ENCODE measurements at places on chromosomes 1 and 21.

DNA sequence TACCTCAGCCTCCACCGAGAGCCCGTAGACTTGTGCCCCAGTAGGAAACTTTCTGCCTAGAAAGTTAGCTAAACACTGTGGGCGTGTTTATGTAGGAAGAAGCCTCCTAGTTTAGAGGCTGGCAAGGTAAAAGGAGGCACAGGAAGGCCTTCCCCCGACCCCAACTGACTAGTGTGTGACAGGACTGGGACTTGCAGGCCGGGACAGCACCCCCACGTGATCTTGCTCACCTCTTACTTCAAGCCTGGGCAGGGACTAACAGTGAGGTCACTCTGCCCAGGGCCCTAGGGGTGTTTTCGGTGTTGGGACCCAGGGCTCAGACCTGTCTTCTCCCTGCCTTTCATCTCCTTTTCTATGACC is 392 bp upstream of the TAGLN2 start:
- DNase-seq, result no peak

GRCh38 chr1:173426057-173426456 is 51.1 kb upstream of the PRDX6 start:
- no peak for DNase-seq

GRCh38 chr1:239125027-239125426 is 261.3 kb upstream of the CHRM3 start:
- no peak for DNase-seq

DNA sequence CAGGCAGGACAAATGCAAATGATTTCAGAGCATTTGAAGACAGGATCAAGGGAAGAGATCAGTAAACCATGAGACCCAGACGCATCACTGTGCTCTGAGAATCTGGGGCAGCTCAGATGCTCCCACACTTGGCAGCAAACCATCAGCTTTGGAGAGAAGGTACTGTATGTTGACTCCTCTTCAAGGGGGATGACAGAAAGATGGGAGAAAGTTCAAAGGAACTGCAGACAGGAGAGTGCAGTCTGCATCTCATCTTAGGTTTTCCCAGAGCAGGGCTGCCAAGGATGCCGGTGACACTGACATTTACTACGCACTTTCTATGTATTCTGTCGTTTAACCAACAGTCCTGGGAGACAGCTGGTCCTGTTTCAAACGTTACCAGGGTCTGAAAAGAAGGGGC is 35.8 kb downstream of the OLFML2B start:
- no peak for DNase-seq

- no peak for DNase-seq
Observed at GRCh38 chr1:219564109-219564508, 48.8 kb downstream of the ZC3H11B start.

- no peak for DNase-seq
Observed at GRCh38 chr1:152761609-152762213, 3.9 kb downstream of the KPRP start.

- DNase-seq, result no peak
Observed at GRCh38 chr1:16155537-16156410, at the start of gene EPHA2. EPHA2 (minus strand) TSS chr1:16156069; CDS start chr1:16155932, 137 bp downstream.

- DNase-seq, result no peak
Observed at GRCh38 chr1:201059401-201059800, 35.9 kb upstream of the KIF21B start.

- DNase-seq, result no peak
Observed at GRCh38 chr1:10188133-10188650, 22.2 kb upstream of the KIF1B start.

GRCh38 chr21:41597227-41597626 is 89.3 kb upstream of the TMPRSS2 start:
- no peak for DNase-seq

GRCh38 chr1:245807306-245807705 is 652.5 kb downstream of the KIF26B start:
- DNase-seq, result peak; percentile 29

DNA sequence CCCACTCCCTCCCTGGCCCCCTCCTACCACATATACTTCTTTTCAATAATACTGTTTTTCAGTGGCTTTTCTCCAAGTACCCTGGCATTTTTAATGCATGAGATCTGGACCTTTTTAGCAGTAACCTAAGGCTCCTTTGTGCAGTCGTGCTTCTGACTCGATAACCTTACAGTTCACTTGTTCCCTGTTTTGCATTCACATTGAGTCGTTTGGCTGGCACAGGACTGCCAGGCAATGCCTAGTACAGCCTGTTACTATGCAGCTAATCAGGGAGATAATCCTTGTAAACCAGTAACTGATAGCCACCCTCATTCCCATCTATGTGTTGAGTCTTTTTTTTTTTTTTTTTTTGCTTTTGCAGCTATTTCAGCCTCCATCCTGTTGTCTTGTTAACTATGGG is 3.7 kb downstream of the ATP1B1 start:
- no peak for DNase-seq

DNA sequence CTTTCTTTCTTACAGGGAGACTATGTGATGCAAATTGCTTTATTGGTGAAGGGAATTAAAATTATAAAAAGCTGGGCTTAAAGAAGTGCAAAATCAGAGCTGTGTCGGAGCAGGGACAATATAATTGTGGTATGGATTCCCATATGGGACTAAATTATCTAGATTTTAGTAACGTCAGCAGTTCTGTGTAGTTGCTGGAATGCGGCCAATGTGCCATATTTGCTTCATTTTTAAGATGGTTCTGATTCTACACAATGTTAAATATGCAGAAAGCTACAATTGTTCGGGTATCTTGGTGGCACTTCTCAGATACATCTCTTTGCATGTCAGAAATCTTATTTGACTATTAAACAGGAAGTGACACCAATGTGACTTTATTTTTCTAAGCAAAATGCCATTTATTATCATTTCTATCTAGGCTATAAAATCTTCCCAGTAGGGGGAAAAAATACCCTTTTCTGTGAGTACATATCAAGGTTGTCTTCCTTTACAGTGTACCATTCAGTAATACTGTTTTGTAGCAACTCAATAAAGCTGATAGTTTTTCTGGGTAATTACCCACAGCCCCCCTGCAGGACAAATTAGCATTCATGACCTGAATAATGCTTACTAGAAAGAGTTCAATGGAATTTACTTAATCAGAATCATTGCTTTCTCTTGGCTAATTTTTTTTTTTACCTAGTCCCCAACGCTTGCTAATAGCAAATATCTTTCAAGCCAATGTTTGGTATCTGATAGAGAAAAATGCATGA is 288.3 kb upstream of the ADGRL2 start:
- DNase-seq, result peak; percentile 22

DNA sequence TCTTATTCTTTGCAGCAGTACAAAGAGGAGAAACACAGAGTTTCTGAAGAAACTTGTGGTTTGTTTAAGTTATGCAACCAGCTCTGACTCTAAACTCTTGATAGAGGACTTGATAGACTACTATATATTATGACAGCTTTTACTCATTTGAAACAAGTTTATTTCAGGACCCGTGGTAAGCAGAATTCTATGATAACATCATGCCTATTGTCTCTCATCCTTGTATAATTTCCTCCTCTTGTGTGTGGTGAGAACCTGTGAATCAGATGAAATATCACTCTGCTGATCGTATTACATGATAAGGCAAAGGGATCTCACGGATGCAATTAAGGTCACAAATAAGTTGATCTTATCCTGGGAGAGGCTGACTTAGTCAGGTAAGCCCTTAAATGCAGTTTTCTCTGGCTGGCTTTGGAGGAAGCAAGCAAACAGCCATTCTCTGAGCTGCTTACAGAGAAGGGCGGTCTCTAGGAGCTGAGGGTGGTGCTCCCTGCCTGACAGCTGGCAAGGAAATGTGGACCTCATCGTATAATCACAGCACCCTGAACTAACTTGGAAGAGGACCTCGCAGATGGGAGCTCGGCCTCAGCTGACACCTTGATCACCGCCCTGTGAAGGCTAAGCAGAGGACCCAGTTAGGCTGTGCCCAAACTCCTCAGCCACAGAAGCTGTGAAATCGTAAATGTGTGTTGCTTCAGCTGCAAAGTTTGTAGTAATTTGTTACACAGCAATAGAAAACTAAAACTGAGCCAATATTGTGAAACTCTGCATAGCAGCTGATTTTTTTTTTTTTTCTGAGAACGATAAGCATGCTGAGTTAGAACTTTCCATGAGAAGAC is 151.1 kb upstream of the DPT start:
- no peak for DNase-seq

- DNase-seq, result no peak
Observed at GRCh38 chr1:54105080-54105479, 47.7 kb downstream of the CDCP2 start.

GRCh38 chr1:243433737-243434370 is 178.0 kb downstream of the SDCCAG8 start:
- no peak for DNase-seq

All from NCI-H1694 treated with DMSO at 0.1 percent for 48 hours (cell line).